Tibial nerve (tissue), 4 donors: ENCODE measurements at places on chromosomes 1 and 21.

- no peaks in the 10 kb centered on the region for H3K36me3 ChIP-seq
- no peaks in the 10 kb centered on the region for H3K27me3 ChIP-seq
- H3K4me1 ChIP-seq = no peaks in the 10 kb centered on the region
- DNase-seq = no peak
These were observed 71.5 kb downstream of the CLCA4 start for GRCh38 chr1:86618358-86618757.

GRCh38 chr1:64594446-64594845 is 124.5 kb downstream of the CACHD1 start:
- H3K27me3 ChIP-seq = no peaks in the 10 kb centered on the region
- no peak for DNase-seq
- H3K4me1 ChIP-seq = no peaks in the 10 kb centered on the region
- no peak overlapping the region for H3K27ac ChIP-seq

DNA sequence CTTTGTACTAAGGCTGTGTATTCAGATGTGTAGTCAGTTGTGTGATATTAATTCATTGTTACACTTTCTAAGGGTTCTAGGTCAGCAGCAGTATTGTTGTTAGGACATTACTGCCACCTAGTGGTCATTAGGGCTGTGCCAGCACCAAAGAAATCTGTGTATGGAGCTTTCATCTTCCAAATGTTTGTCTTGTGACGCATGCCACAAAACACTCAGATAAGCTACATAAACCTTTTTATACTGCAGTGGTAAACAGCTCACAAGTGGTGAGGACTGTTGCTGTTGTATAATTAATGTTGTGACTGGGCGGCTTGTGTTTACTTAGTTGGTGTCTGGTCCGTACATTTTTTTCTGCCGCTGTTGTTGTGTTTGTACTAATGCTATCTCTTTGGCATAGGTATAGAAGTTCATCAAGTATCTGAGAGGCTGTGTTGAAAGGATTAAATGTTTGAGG is 51.7 kb downstream of the S1PR1 start:
- peak; percentile 29 for DNase-seq
- H3K4me1 ChIP-seq = peaks cover 5% of the 10 kb centered on the region
- H3K27me3 ChIP-seq = no peaks in the 10 kb centered on the region

- H3K4me1 ChIP-seq = no peaks in the 10 kb centered on the region
- no peak within 1 kb of the TSS for H3K27ac ChIP-seq
- no peak within 1 kb of the TSS for H3K4me3 ChIP-seq
- no peaks in the 10 kb centered on the region for H3K27me3 ChIP-seq
These were observed at the start of gene SLAMF7 for GRCh38 chr1:160739098-160739511. Gene SLAMF7, plus strand, starts transcription at chr1:160739247. Its CDS starts 55 bp downstream, at chr1:160739302.

GRCh38 chr1:1211541-1212441 is 2.2 kb downstream of the TNFRSF4 start:
- peak overlapping the region; percentile 35 for H3K4me3 ChIP-seq
- no peak overlapping the region for H3K27ac ChIP-seq
- H3K4me1 ChIP-seq = no peaks in the 10 kb centered on the region
- H3K36me3 ChIP-seq = no peaks in the 10 kb centered on the region
- peaks cover 37% of the 10 kb centered on the region for H3K27me3 ChIP-seq
- DNase-seq = no peak

- no peak for DNase-seq
- no peaks in the 10 kb centered on the region for H3K4me1 ChIP-seq
- H3K27me3 ChIP-seq = no peaks in the 10 kb centered on the region
- H3K36me3 ChIP-seq = no peaks in the 10 kb centered on the region
These were observed 32.0 kb downstream of the DNAJC6 start for GRCh38 chr1:65341381-65341780.

GRCh38 chr1:56390232-56390867 is 189.0 kb downstream of the PLPP3 start:
- DNase-seq = no peak
- H3K27me3 ChIP-seq = no peaks in the 10 kb centered on the region
- H3K36me3 ChIP-seq = no peaks in the 10 kb centered on the region
- no peaks in the 10 kb centered on the region for H3K4me1 ChIP-seq
- no peak overlapping the region for H3K4me3 ChIP-seq

GRCh38 chr1:12340544-12340930 is 110.7 kb downstream of the VPS13D start:
- peaks cover 94% of the 10 kb centered on the region for H3K4me1 ChIP-seq
- peaks cover 17% of the 10 kb centered on the region for H3K36me3 ChIP-seq
- no peak overlapping the region for H3K4me3 ChIP-seq
- no peak for DNase-seq

GRCh38 chr21:16088056-16088455 is 358.3 kb downstream of the USP25 start:
- no peaks in the 10 kb centered on the region for H3K27me3 ChIP-seq
- no peaks in the 10 kb centered on the region for H3K4me1 ChIP-seq
- peak overlapping the region; percentile 83 for H3K27ac ChIP-seq
- no peaks in the 10 kb centered on the region for H3K36me3 ChIP-seq

DNA sequence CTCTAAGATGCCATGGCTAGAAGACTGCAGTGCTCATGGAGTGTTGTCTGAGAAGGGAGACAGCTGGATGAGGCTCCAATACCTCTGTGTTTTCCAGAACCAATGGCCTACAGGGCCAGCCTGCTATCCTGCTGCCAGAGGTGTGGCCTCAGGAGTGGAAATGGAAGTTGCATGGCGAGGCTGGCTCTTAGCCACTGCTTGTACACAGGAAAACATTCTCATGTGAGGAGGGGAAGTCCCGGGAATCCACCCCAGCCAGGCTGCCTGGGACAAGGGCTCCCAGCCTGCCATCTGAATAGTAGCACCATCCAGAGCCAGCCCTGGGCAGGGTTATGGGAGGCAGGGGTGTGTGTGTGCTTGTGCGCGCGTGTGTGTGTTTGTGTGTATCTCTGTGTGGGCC is 56.5 kb downstream of the SDC3 start:
- no peaks in the 10 kb centered on the region for H3K27me3 ChIP-seq
- H3K36me3 ChIP-seq = no peaks in the 10 kb centered on the region
- peaks cover 47% of the 10 kb centered on the region for H3K4me1 ChIP-seq

GRCh38 chr21:15204140-15204969 is 139.6 kb upstream of the NRIP1 start:
- no peaks in the 10 kb centered on the region for H3K36me3 ChIP-seq
- peaks cover 2% of the 10 kb centered on the region for H3K4me1 ChIP-seq
- no peak overlapping the region for H3K27ac ChIP-seq

- H3K27ac ChIP-seq = no peak overlapping the region
- H3K4me1 ChIP-seq = peaks cover 30% of the 10 kb centered on the region
- peaks cover 12% of the 10 kb centered on the region for H3K36me3 ChIP-seq
- no peak for DNase-seq
- H3K27me3 ChIP-seq = no peaks in the 10 kb centered on the region
These were observed 18.0 kb downstream of the TIE1 start for GRCh38 chr1:43318831-43319230.

- no peak for DNase-seq
- peaks cover 72% of the 10 kb centered on the region for H3K4me1 ChIP-seq
- H3K27ac ChIP-seq = no peak overlapping the region
- H3K27me3 ChIP-seq = no peaks in the 10 kb centered on the region
- H3K4me3 ChIP-seq = no peak overlapping the region
These were observed 2.3 kb downstream of the COQ8A start for GRCh38 chr1:226942392-226942791.

GRCh38 chr1:74953622-74954021 is 180.6 kb upstream of the LHX8 start:
- DNase-seq = no peak
- no peak overlapping the region for H3K4me3 ChIP-seq
- H3K27me3 ChIP-seq = no peaks in the 10 kb centered on the region
- no peak overlapping the region for H3K27ac ChIP-seq
- H3K36me3 ChIP-seq = no peaks in the 10 kb centered on the region

DNA sequence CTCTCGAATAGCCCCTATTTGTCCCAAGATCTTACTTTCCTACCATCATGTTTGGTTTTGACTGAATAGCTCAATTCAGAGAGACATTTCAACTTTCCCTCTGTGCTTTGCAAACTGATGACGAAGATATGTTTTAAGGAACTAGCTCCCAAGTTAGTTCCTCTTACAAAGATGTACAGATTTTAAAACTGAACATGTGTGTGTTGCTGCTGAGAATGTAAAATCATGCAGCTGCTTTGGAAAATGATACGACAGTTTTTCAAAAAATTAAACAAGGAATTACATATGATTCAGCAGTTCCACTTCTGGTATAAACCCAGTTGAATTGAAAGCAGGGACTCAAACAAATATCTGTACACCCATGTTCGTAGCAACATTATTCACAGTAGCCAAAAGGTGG is 33.6 kb downstream of the KIF26B start:
- H3K27me3 ChIP-seq = no peaks in the 10 kb centered on the region
- DNase-seq = no peak
- H3K36me3 ChIP-seq = no peaks in the 10 kb centered on the region
- H3K4me1 ChIP-seq = no peaks in the 10 kb centered on the region
- no peak overlapping the region for H3K4me3 ChIP-seq
- H3K27ac ChIP-seq = no peak overlapping the region

DNA sequence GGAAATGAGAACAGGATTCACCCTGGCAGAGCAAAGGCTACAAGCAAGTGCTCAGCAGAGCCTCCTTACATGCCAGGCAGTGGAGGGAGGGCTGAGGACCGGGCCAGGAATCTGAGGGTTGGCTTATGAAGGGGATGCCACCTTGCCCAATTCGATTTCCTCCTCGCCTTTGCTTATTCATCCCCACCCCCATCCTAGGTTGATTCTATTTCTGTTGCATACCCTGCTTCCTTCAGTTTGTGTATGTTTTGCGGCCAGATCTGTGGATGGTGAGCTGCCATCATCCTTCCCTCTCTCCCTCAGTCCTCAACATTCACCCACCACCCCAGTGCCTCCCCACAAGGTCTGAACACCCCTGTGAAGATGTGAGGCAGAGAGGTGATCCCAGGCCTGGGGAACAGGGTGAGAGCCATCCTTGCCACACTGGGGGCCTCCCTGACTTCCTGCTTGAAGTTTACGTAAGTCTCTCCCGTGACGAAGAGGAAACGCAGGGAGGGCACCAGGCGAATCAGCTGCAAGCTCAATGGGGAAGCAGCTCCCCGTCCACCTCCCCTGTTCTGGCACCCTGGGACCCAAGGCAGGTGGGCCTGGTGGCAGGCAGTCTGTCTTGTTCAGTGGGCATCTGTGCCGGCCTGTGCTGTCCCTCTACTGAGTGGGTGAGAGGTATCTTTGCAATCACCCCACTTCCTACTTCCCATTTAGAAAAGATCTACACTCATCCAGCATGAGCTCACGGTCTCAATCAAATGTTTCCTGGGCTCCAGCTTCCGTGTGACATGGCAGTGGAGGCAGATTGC is 50.6 kb upstream of the CNTN2 start:
- peak overlapping the region; percentile 66 for H3K27ac ChIP-seq
- no peaks in the 10 kb centered on the region for H3K27me3 ChIP-seq
- H3K4me3 ChIP-seq = no peak overlapping the region
- H3K4me1 ChIP-seq = no peaks in the 10 kb centered on the region

DNA sequence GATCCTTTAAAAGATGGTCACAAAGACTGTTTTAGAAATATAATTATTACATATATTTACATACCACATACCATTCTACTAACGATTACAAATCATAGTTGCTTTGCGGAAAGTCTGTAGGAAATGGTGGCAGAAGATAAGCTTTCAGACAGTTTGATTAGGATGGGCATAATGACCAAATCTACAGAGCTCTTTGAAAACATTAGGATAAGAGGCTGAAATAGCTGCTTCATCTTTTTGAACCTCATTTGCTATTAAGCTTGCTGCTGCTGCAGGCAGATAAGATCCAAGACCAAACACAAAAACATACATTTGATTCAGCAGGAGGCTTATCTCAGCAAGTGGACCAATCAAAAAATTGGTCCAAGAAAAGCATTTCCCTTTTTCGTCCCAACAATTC is 47.1 kb downstream of the DDAH1 start:
- H3K36me3 ChIP-seq = no peaks in the 10 kb centered on the region
- no peak overlapping the region for H3K27ac ChIP-seq
- H3K27me3 ChIP-seq = no peaks in the 10 kb centered on the region

DNA sequence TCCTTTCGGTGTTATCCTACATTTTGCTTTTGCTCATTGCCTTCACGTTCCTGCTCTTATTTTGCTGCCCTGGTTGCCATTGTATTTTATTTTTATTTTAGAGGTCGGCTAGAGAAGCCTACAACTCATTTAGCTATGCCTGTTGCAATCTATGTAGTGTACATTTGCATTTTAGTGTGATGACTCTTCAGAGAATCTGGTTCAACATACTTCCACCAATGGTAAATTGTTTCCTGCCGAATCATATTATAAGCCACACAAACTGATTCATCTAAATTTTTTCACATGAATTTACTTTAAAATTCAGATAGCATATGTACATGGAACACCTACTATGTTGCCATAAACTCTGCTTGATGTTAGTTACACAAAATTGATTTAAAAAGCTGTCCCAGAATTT is 1596.9 kb downstream of the PLA2G4A start:
- H3K27ac ChIP-seq = no peak overlapping the region
- no peaks in the 10 kb centered on the region for H3K4me1 ChIP-seq
- no peaks in the 10 kb centered on the region for H3K36me3 ChIP-seq

DNA sequence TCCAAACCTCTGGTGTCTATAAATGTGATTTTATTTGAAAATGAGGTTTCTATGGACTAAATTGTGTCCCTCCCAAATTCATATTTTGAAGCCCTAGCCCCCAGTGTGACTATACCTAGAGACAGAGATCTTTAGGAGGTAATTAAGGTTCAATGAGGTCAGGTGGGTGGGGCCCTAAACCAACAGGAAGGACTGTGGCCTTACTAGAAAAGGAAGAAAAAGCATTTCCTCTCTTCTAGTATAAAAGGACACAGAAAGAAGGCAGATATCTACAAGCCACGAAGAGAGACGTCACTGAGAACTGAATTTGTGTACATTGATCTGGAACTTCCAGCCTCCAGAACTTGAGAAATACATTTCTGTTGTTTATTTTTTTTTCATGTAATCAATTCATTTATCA is 123.1 kb upstream of the RUNX1 start:
- no peak for DNase-seq
- H3K4me1 ChIP-seq = no peaks in the 10 kb centered on the region
- no peaks in the 10 kb centered on the region for H3K36me3 ChIP-seq
- no peak overlapping the region for H3K27ac ChIP-seq
- no peaks in the 10 kb centered on the region for H3K27me3 ChIP-seq

- no peaks in the 10 kb centered on the region for H3K27me3 ChIP-seq
- H3K27ac ChIP-seq = no peak overlapping the region
- no peaks in the 10 kb centered on the region for H3K36me3 ChIP-seq
- peak overlapping the region; percentile 90 for H3K4me3 ChIP-seq
These were observed 423 bp downstream of the URB1 start for GRCh38 chr21:32392299-32392879.

GRCh38 chr1:47962750-47963492 is 34.3 kb downstream of the TRABD2B start:
- DNase-seq = no peak
- peaks cover 16% of the 10 kb centered on the region for H3K4me1 ChIP-seq
- H3K27me3 ChIP-seq = no peaks in the 10 kb centered on the region
- H3K27ac ChIP-seq = peak overlapping the region; percentile 73
- no peak overlapping the region for H3K4me3 ChIP-seq

GRCh38 chr1:220521778-220522177 is 6.2 kb upstream of the MARK1 start:
- H3K4me1 ChIP-seq = no peaks in the 10 kb centered on the region
- H3K27me3 ChIP-seq = no peaks in the 10 kb centered on the region
- no peak overlapping the region for H3K27ac ChIP-seq
- H3K4me3 ChIP-seq = no peak overlapping the region

GRCh38 chr1:79497193-79497773 is 490.8 kb upstream of the ADGRL4 start:
- no peak for DNase-seq
- no peaks in the 10 kb centered on the region for H3K4me1 ChIP-seq
- H3K27me3 ChIP-seq = no peaks in the 10 kb centered on the region

- H3K4me3 ChIP-seq = peak overlapping the region; percentile 2
- H3K27me3 ChIP-seq = no peaks in the 10 kb centered on the region
- DNase-seq = no peak
- H3K4me1 ChIP-seq = no peaks in the 10 kb centered on the region
- H3K36me3 ChIP-seq = peaks cover 25% of the 10 kb centered on the region
These were observed 101.3 kb downstream of the SLC45A1 start for GRCh38 chr1:8419172-8419571.
